ENCODE measurements at places on chromosomes 3 and 15.

- no peak for DNase-seq
These were observed 451.8 kb upstream of the NPAP1 start for GRCh38 chr15:24223739-24224138.

- no peak for DNase-seq
These were observed 44.1 kb downstream of the CD86 start for GRCh38 chr3:122099255-122099654.

DNA sequence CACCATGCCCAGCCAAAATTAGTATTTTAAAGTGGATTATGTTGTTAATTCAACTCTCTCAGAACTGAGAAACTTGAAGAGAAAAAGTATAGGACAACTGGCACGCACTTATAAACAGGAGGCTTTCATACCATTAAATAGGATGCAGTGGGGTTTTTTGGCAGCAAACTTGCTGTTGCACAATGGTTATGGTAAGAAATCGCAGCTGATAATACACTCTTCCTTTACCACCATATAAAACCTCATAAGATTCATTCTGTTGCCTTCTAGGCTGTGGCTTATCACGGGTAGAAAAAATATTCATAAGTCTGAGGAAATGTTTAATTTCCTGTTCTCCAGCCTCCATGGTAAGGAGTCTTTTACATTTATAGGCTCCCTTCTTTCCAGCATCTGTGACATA, 95.3 kb downstream of the TMCO5A start:
- no peak for DNase-seq

- DNase-seq, result peak; percentile 62
These were observed 6.5 kb upstream of the USP3 start for GRCh38 chr15:63497642-63498467.

GRCh38 chr3:57951066-57951882, 56.9 kb upstream of the FLNB start:
- DNase-seq, result no peak

All from stimulated activated CD4-positive, alpha-beta T cell treated with anti-CD3 and anti-CD28 coated beads, Interleukin-2, amount 100 ng/mL, for 24 hours (primary cell).